ENCODE measurements at places on chromosomes 4 and X.

GRCh38 chr4:11769434-11769833 is 340.7 kb upstream of the HS3ST1 start:
- DNase-seq: no peak

GRCh38 chrX:30893206-30893605 is 4.2 kb upstream of the TAB3 start:
- no peak for DNase-seq

DNA sequence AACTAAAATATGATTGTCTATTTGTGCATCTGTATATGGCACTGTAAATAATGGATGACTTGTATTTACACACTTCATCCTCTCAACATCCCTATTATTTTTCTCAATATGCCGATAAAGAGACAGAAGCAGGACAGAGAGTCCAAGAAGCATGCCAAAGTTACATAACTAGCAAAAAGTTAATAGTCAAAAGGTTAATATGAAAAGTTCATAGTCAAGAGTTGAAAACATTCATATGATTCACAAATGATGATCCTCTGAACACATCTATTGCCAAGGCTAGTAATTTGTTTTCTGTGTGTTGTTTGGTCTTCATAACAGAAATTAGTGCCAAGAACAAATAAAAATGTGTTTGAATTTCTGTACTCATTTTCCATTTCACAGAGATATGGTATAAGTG is 231.0 kb downstream of the ADAMTS3 start:
- no peak for DNase-seq

DNA sequence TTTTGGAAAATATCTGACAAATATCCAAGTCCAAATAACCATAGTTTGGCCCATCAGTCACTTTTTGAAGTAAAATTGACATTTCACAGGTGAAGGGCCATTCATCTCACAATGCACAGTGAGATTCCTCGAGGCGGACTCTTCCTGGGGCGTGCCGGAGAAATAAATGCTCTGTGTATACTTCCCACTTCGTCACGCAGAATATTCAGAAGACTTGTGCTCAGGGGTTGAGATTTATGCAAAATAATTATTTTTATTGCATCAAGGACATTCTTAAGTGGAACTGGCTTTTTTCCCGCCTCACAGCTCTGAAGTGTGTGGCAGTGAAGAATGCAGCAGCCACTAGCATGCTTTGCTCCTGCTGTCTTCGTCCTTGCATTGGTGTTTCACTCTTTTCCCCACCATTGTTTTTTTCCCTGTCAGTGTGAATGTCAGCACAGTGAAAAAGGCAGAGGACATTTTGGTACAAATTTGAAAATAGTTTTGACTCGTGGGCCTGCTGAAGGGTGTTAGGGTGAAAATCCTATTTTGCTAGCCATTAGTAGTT is 70.6 kb downstream of the FAM193A start:
- no peak for DNase-seq

- DNase-seq: no peak
These were observed 55.6 kb downstream of the RTL9 start for GRCh38 chrX:110414273-110414672.

DNA sequence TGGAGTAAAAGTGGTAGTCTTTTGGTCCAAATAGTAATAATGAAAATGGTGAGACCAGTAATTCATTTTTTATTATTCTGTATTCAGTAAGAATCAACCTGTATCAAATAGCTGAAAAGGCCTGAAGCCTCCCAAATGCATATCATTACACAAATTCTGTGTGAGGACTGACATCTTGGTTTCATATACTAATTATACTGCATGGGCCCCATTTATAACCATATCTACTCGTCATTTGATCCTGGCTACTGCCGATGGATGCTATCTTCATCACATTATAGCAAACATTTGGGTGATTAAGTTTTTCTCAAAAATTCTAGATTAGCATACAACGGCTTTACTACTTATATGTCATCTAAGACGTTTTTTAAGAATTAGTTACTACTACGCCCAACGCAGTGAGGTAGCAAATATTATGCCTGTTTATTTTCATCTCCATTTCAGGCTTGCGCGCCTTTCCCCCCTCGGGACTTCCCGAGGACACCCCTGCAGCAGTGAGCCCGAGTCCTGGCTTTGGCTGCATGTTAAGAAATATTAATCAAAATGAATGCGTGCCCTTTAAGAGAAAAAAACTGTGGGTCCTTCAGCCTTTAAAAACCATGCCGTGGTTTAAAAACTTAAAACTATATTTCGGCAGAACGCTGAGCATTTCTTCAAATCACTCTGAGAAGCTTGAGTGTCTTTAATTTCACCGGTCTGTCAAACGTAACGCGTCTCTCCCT is 814 bp upstream of the MMAA start:
- no peak for DNase-seq

- DNase-seq: no peak
These were observed 154.2 kb downstream of the RAB28 start for GRCh38 chr4:13329963-13330362.
